Stimulated activated CD4-positive, alpha-beta T cell treated with anti-CD3 and anti-CD28 coated beads, Interleukin-4, amount 100 ng/mL, for 48 hours (primary cell): ENCODE measurements at places on chromosomes 7 and 10.

GRCh38 chr10:111130471-111130870 lies 53.6 kb downstream of the ADRA2A start:
- no peak for DNase-seq

DNA sequence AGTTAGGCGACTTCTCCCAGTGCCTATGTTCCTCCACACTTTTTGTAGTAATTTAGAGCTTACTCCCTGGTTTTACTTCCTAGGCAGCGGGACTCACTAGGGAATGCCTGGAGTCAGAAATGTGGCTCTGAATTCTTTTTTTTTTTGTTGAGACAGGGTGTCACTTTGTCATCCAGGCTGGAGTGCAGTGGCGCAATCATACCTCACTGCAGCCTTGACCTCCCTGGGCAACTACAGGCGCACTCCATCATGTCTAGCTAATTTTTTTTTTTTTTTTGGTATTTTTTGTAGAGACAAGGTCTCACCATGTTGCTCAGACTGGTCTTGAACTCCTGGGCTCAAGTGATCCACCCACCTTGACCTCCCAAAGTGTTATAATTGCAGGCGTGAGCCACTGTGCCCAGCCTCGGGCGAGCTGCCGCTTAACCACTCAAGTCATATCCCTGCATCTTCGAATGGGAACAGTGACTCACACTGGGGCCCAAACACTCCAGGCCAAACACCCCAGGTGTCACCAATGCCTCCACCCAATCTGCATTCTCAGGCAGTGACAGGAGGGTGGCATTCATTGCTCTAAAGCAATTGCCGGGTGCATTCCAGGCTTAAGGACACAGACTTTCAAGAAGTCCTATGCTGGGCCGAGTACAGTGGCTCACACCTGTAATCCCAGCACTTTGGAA lies 19.6 kb downstream of the RGS10 start:
- DNase-seq = no peak

DNA sequence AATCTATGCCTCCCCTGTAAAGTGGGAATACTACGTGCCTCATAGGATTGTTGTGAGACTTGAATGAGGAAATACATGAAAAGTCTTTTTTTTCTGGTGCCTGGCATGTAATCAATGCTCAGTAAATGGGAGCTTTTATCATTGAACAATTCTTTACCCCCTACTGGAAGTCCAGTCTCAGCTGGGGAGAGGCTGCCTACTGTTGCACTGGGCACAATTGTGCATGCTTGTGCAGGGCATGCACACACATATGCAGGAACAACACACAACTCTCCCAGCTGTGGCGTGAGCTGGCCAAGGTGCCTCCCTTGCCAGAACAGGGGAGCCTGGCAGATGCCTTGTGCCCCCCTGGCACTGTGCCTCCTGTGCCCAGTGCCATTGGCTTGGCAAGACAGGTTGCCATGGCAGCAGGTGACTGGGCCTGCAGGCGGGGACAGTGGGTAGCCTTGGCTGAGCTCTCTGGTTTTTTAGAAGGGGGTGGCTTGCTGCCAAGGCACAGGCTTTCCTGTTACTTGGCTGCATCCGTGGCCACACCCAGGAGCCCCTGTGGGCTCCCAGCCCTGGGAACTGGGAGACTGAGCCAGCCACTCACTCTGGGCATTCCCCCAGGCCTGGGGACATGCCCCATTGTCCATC lies 16.1 kb upstream of the PALD1 start:
- DNase-seq = no peak

- no peak for DNase-seq
These were observed 5.4 kb upstream of the PTF1A start for GRCh38 chr10:23186697-23187096.

DNA sequence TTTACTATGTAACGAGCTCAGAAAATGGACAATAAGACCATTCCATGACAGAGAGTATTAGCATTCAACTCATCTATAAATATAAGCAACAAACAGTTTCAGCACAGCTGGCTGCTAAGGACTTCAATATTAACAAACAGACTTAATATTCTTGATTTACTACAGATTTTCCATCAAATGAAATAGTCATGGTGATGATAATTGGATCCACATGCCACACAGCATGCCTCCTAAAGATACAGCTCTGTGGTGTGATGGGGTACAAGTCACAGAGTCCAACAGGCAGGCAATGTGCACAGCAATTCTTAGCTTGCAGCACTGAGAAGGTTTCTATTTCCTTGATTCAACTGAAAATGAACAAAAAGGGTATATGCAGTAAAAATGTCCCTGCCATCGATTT lies 54.0 kb downstream of the DOCK4 start:
- DNase-seq = no peak

DNA sequence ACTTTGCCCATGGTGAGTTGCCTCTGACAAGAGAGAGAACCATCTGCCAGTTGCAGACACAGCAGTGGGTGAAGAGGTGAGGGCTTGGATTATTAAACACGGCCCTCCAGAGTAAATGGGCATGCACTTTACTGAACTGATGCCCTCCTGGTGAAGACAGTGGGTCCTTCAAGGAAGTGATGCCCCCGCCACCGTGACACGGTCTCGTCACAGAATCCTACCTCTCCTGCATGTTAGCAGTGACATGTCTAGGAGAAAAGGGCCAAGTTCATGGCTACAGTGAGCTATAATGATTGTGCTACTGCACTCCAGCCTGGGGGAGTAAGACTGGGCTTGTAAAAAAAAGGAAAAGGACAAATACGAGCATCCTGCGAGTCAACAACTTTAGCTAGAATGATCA lies 2.4 kb downstream of the BNIP3 start:
- DNase-seq = no peak

- no peak for DNase-seq
These were observed 10.2 kb upstream of the ZNF467 start for GRCh38 chr7:149783386-149784250.

- no peak for DNase-seq
These were observed 32.3 kb upstream of the FXYD4 start for GRCh38 chr10:43339136-43339535.

GRCh38 chr7:157412021-157412443 lies 75.2 kb downstream of the DNAJB6 start:
- DNase-seq = peak; percentile 63

- no peak for DNase-seq
These were observed 429.6 kb downstream of the AUTS2 start for GRCh38 chr7:70027867-70028266.

DNA sequence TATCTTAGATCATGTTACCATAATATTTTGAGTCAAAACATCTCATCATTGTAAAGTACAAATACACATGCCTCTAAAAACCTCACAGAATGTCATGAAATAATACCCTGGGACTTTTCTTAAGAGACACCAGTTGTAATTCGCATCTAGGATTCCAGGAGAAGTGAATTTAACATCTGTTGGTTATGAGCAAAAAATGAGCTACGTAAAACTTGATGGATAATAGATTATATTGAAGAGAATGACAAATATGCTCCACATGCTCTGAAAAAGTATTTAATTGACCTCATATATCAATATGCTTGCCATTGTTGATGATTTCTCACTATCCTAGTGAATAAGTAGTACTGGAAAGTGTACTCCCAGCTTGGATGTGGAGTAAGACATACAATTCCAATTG lies 227.0 kb downstream of the BBS9 start:
- DNase-seq = no peak

- DNase-seq = peak; percentile 2
These were observed 273.3 kb upstream of the LRGUK start for GRCh38 chr7:133853706-133854276.

DNA sequence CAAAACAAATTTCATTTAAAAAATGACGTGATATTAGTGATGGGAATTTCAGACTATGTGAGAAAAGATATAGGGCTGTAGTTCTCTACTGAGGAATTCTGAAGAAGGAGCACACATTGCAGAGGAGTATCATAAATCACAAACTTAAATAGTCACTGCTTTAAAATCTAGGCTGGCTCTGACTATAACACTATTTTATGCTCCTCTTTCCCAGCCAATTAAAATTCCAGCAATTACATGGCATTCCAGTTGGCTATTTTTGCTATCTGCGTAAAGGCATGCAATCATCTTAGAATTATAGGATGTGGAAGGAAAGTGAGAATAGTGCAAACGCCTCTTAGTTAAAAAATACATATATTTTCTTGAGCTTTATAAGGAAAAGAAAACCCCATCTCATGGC lies 123.1 kb downstream of the GNAI1 start:
- no peak for DNase-seq

GRCh38 chr7:4706384-4707216 lies 24.5 kb downstream of the FOXK1 start:
- no peak for DNase-seq

- DNase-seq = no peak
These were observed 905 bp downstream of the ASB13 start for GRCh38 chr10:5665373-5666007.

- no peak for DNase-seq
These were observed 159.1 kb upstream of the TCF7L2 start for GRCh38 chr10:112790921-112791320.

- no peak for DNase-seq
These were observed 435.0 kb downstream of the GALNT17 start for GRCh38 chr7:71566991-71567390.

DNA sequence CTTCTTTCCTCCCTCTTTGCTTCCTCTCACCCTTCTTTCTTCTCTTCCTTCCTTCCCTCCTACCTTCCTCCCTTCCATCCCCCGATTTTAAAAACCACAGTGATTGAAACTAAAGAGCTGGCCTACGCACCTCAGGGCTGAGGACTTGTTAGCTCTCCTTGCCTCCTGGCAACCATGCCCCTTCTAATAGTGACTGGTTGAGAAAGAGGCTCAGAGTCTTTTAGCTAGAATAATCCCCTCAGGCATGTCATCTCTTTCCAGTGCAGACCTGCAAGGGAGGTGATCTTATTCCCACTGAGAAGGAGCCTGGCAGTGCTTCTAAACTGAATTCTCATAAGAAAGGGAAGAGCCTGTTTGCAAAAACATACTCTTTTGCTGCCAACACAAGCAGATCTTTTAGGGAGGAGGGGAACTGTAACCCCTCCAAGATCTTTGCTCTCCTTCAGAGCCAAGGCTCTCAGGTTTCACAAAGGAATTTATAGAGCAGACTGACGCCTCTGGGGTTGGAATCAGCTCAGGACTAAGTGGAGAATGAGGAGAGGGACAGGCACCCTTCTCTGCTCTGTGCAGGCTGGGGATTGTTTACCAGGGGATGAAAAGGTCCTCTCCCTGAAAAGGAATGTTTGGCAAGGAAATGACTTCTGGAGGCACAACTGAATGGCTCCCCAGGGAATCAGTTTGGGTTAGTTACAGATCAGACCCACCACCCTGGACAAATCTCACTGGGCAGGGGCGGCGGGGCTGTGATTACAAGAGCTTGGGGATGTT lies 9.4 kb upstream of the ANKRD1 start:
- DNase-seq = no peak

GRCh38 chr7:94933256-94933990 lies 26.0 kb downstream of the PPP1R9A start:
- no peak for DNase-seq

DNA sequence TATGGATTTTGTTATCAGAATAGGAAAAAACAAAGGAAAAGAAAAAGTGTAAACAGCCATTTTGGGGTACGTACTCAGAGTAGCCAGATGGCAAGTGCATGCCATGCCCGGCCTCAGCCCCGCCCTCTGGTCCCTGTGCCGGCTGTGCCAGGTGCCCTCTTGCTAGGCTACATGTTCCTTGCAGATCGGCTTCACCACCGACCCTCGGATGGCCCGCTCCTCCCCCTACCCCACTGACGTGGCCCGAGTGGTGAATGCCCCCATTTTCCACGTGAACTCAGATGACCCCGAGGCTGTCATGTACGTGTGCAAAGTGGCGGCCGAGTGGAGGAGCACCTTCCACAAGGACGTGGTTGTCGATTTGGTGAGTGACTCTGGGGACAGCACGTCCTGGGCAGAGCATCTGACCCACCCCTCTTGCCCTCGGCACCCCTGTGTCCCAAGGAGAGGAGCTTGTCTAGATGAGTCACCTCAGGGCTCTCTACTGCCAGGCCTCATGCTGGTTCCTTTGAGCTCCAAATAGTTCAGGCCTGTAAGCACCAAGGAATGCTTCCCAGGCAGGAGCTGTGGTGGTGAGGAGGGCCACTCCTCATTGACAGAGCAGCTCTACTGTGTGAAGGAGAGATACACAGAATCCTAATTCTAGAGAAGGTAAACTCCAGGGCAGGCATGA lies 54.9 kb upstream of the ZMIZ2 start:
- DNase-seq = no peak

DNA sequence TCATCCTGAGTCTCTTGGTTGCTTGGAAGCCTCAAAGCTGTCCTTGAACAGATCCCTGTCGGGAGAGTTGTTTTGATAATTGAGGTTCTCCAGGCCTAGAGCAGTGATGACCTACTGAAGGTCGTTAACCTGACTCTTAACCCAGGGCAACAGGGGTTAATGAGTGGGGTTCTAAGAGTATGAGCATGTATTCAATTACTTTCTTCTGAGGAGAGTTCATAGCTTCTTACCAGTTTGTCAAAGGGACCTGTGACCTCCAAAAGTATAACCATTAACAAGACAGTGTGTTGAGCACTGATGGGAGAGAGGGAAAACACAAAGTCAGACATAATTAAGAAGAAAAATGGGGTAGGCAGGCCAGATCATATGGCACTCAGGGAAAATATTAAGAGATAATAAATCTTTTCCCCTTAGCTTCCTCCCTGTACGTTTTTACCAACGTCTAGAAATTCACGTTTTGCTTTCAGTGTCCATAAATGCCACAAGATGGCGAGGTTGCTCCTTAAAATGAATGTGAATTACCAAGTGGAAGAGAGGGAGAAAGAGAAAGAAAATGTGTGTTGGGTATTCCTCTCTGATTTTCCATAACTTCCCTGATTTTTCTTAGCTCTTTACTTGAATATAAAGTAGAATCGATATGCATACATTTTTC lies 97.6 kb downstream of the SUGCT start:
- DNase-seq = no peak

DNA sequence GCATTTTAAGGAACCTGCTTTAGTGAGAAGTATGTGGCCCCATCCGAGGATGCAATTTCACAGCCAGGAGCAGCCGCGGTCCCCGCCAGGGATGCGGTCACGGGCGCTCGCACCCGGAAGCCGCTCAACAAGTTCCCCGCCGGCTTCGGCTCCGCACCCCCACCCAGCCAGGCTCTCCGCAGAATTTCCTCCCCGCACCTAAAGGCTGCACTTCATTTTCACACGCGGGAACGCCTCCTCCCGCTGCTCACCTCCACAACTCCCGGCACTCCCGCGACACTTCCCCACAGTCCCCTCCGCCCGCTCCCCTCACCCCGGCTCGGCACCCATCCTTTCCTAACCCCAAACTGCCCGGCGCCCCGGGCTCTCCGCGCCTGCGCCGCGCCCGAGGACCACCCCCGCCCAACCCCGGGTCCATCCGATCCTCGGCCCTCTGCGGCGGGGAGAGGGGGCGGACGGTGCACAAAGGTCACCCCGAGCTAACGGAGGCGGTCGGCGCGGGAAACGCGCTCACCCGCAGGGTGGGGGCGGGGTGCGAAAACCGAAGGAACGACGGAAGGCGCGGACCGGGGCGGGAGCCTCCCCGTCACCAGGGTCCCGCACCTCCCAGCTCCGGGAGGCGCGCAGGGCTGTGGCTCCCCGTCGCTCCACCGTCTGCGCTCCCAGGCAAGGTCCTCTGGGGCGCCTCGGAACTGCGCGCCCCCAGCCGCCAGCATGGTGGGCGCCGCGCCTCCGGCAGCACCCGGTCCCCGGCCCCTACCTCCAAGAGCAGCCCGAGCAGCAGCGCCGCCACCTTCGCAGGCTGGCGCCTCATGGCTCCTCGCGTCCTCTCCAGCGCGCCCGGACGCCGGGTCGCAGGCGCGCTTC lies 558 bp downstream of the VOPP1 start:
- DNase-seq = peak; percentile 43
